ENCODE measurements at places on chromosomes 4 and X.

DNA sequence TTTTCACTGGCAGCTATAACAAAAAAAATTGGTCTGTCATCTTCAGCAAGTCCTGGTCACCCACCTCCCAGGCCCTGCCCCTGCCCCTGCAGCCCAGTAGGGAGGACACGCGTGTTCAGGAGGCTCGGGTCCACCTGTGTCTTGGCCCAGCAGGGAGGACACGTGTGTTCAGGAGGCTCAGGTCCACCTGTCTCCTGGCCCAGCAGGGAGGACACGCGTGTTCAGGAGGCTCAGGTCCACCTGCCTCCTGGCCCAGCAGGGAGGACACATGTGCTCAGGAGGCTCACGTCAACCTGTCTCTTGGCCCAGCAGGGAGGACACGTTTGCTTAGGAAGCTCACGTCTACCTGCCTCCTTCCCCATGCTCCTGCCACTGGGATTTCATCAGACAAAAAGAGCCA lies 44.9 kb downstream of the HTT-AS start:
- no peak for DNase-seq

DNA sequence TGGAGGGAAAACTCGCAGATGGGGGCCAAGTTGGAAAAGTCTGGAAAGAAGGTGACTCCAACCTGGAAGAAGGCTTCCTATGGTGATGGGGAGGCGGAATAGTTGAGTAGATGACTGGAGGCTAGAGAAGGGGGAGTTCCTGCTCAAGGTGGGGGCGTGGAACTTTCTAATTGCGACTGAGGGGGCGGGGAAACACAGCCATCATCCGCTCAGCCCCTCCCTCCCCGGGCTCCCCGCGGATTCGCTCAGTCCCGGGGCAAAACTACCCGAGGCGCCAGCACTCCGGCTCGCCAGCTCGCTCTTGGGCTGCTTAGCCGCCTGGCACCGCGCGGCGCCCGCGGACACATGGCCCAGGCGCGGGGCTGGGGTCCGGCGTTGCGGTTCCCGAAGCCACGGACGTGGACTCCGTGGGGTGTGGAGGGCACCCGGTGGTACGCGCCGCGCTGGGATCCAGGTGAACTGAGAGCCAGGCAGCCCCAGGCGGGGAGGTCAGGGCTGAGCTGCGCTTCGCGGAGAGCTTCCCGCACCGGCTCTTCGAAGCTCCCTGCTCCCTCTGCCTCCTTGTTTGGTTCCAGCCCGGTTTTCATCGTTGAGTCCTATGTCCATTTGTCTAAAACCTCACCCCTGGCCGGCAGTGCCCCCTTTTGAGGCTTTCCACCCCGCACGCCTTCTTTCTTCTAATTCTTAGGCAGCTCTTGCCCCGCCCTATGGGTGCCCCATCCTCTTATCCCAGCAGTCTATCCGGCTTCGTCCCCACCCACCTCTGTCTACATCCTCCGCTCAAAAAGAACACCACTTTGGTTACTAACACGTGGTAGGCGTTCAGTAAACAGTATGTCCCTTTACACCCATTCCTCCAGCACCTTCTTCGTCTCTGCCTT lies 38.9 kb downstream of the STARD8 start:
- no peak for DNase-seq

DNA sequence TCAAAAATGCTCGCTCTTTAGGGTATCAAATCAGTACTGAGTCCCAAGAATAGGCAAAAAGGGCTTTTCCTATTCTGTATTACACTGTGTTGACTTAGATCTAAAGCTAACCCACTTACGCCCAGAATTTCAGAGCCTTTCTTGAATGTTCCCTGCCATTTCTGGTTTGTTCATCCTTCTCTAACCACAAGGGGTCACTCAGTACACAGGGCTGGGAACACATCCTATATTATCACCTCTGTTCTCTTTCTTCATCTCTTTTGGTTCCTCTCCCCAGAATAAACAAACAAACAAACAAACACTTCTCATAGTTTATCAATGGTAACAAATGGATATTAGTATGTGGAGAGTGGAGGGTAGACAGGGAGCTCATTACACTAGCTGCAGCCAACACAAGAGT lies 25.5 kb upstream of the MORC4 start:
- DNase-seq = peak; percentile 10

DNA sequence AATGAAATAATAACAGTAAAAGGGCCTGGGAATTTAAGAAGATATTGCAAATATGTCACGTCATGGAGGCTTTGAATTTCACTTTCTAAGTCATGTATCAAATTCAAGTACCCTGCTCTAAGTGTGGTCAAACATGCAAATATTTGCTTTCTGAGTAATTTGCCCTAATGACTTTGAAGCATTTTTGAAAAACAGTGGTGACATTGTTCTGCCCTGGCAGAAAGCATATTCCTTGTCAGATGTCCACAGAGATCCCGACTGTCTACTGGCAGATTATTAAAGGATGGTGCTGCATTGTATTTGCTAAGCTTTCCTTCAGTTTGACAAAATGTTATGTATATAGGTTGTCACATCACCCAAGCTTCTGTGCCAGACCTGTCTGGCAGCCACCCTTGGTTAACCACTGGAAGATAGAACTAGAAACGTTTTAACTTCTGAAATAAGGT lies 92.5 kb downstream of the ANK2 start:
- DNase-seq = no peak

GRCh38 chr4:90349636-90350035 lies 222.4 kb downstream of the CCSER1 start:
- DNase-seq = no peak

DNA sequence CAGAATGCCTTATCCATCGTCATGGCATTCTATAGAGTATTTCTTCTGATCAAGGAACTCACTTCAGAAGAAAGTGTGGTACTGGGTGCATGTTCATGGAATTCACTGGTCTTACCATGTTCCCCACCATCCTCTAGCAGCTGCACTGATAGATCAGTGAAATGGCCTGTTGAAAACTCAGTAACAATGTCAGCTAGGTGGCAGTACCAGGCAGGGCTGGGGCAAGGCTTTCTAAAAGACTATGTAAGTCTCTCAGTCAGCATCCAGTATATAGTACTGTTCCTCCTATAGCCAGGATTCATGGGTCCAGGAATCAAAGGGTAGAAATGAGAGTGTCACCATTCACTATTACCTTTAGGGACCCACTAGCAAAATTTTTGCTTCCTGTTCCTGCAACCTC lies 15.8 kb upstream of the LDB2 start:
- no peak for DNase-seq

DNA sequence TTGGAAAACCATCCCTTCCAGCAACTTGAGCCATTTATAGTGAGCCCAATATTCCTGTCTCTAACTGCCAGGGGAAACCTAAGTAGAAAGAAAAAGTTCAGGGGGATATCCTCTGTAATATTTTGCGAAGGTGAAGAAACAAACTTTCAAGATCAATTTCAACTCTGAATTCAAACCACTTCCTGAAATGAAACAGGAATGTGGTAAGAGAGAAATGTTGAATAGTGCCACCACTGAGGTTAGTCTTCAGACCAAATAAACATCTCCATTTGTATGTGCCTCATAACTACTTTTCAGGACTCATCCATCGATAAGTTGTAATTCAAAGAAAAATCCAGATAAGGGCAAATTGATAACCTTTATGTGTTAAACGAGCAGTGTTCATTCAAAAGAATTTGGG lies 128.7 kb downstream of the GABRB1 start:
- no peak for DNase-seq

DNA sequence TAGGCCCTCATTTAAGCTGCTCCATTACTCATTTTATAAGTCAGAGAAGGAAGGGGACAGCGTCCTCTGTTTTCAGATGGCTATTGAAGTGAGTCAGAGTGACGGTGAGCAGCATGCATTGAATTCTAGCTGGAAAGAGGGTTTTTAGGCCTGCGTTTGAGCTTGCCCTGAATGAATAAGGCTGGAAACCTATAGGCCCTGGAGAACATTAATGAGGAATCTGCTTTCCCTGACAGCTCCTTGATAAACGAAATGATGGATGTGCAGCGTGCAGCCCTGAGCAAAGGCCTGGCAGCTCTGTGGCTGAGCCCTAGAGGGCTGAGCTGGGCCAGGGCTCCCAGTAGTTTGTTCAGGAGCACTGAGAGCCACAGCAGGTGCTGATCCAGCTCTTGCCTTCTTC lies 33.4 kb downstream of the TBL1X start:
- DNase-seq = no peak

DNA sequence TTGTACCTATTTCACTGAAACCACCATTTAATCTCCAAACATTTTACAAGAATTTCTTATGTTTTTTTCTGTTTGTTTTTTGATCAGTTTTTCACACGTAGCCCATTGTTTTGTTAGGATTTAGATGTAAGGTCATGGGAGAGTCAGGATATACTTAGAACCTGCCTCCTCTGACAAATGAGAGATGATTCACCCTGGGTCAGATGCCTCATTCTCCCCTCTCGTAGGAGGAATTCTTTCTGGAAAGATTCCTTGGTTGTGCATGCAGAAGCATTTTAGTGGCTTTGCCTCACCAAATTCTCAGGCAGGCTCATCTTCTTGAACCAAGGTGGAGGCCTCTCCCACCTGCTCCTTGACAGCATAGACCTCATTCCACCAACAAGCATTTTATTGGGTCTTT lies 599.3 kb downstream of the SPRY1 start:
- DNase-seq = no peak

DNA sequence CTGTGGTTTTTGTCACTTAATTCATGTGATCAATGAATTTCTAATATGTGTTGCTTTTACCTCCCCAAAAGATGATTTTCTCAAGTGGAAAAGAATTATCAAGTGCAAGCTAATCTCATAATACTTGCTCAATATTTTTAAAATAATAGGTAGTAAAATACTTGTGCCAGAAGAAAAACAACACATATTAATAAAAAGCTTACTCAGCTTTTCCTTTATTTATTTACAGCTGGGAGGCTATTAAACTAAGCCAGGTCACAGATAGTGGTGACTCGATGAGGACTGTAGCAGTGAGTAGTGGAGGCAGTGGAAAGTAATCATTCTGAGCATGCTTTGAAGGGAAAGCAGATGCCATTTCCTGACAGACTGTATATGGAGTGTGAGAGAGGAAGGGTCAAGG lies 96.1 kb downstream of the PRDM5 start:
- DNase-seq = no peak

Data from CD4-positive, alpha-beta T cell treated with Interleukin-2 at 100 ng/mL for 4 hours (primary cell).